IgD-negative memory B cell (primary cell): ENCODE measurements at places on chromosomes 4 and X. TPM values are rescaled to one million over a fixed set of nuclear protein-coding genes. Genes with fewer than 3 reads are reported as not detected.

Gene PDGFRA
- not detected for polyA plus RNA-seq

Gene NKX3-2
- not detected for polyA plus RNA-seq

Gene SH3RF1
- 2.2 TPM for polyA plus RNA-seq

Gene ARHGEF38
- polyA plus RNA-seq: not detected

Gene MSANTD1
- polyA plus RNA-seq: not detected

Gene ACE2
- polyA plus RNA-seq: not detected

Gene BEND2
- 0.24 TPM for polyA plus RNA-seq

Gene RNF175
- polyA plus RNA-seq: not detected

Gene FRMD7
- not detected for polyA plus RNA-seq

Gene TMEM156
- polyA plus RNA-seq: 152 TPM

Gene COL4A5
- polyA plus RNA-seq: not detected

Gene VEGFC
- not detected for polyA plus RNA-seq

Gene ZCCHC18
- polyA plus RNA-seq: 15.4 TPM

Gene SMIM31
- not detected for polyA plus RNA-seq

Gene BMX
- polyA plus RNA-seq: not detected

Gene ADH1A
- polyA plus RNA-seq: not detected
